ENCODE measurements at places on chromosomes 2 and 18.

DNA sequence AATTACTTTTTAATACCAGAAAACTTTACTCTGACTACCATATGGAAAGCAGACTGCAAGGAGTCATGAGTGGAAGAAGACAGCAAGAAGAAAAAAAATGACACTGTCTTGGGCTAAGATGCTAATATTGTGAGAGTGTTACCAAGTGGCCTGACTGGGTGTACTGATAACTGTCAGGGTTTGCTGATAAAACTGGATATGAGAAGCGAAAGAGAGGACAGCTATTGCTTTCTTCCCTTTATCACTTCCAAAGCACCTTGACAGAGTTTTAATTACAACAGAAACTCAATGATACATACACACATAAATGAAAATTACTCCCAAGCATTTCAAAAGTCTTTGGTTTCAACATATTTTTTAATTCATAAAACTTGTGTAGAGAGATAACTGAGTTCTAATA is 368.5 kb downstream of the ZEB2 start:
- DNase-seq: no peak

DNA sequence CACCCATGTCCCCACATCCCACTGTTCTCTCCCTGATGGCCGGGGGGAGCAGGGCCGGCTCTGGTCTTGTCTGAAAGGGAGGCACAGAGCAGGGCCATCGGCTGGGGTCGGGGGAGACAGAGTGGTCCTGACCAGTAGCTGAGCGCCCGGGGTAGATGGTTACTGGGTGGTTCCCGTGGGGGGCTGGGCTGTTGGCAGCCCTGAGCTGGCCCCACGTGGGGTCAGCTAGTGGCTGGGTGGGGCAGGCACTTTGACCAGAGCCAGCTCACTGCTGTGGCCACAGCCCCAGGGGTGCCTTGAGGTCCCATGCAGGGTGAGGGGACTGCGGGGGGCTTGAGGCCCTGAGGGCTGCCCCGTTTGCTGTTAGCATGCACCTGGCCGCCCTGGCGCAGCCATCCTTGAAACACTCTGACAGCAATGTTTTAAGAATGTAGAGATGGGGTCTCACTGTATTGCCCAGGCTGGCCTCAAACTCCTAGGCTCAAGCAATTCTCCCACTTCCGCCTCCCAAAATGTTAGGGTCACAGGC is 12.3 kb upstream of the NEU4 start:
- no peak for DNase-seq

DNA sequence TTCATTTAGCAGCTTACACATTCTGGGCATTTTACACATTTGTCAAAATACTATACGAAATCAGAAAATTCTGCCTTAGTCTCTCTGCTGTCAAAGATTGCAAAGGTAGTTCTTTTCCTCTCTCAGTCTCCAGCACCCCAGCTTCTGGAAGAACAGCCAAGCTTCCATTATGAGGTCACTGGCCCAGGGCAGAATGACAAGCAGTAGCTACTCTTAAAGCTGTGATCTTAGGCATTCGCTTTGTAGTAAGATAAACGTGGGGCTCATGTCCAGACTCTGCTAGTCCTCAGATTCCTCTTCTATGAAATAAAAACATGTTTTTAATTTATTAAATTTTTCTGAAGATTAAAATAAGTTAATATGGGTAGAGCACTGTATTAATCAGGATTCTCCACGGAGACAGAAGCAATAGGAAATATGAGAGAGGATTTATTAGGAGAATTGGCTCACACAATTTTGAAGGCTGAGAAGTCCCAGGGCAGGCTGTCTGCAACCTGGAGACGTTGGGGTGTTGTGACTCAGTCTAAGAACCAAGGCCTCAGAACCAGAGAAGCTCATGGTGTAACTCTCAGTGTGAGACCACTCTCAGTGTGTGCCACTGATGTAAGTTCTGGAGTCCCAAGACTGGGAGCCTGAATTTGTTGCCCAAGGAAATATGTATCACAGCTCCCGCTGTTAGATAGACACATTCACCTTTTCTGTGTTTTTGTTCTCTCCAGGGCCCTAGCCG is 201.2 kb downstream of the CMPK2 start:
- DNase-seq: no peak

DNA sequence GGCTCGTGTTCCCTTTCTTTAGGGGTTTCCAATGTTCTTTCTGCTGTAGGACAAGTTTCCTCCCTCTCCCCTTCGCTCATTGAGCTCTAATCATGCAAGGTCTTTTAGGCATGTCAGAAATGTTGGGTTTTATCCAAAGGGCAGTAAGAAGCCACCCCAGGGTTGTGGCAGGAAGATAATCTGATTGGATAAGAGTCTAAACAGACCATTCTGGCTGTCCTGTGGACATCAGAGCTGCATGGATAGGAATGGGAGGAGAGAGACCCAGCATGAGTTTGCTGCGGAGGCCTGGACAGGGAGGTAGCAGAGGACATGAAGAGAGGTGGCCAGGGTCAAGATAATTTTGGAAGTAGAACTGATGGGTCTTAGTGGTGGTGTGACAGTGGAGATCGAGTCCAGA is 88.2 kb downstream of the ACKR3 start:
- no peak for DNase-seq

DNA sequence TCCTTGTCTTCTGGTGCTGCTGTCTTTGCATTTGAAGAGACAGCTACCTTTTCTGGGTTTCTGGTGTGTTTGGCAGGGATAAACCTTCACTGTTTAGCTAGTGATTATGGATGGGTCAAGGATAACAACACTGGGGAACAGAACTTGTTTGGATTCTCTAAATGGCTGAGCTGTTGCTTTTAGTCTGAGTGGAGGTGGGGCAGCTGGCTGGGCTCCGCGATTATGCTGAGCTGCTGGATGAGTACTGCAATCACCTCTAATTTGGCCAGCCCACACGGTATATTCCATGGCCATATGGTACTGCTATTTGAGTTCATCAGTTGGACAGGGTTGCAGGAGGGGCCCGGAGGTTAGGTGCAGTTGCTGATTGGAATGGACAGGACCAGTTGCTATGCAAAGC is 361.6 kb upstream of the TFPI start:
- DNase-seq: no peak

DNA sequence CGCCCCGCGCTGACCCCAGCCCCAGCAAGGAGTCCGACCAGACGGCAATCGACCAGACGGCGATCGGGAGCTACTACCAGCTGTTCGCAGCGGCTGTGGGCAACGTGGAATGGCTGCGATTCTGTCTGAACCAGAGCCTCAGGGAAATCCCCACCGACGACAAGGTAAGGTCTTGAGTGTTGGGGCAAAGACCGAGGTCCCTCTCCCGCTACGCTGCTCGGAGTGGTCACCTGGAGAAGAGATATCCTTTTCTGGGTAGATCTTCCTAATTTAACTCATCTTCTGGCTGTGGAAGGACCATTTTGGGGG is 704 bp downstream of the ANKRD53 start:
- no peak for DNase-seq

DNA sequence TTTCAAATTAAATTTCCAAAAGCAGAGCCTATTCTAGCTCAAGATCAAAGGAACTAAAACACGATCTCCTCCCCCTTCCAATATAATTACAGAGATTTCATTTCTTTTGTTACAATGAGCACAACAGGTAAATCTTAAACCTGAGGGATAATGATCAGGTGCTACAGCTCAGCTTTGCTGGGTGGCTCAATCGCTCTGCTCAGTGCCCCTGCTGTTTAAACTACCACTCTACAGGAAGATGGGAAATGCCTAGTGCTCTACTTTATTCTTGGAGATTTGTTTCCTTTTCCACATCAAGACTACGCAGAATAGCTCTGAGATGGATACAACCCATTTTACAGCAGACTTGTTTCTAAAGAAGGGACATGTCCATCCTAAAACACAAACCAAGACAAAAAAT is 162.3 kb downstream of the TCF4 start:
- no peak for DNase-seq

DNA sequence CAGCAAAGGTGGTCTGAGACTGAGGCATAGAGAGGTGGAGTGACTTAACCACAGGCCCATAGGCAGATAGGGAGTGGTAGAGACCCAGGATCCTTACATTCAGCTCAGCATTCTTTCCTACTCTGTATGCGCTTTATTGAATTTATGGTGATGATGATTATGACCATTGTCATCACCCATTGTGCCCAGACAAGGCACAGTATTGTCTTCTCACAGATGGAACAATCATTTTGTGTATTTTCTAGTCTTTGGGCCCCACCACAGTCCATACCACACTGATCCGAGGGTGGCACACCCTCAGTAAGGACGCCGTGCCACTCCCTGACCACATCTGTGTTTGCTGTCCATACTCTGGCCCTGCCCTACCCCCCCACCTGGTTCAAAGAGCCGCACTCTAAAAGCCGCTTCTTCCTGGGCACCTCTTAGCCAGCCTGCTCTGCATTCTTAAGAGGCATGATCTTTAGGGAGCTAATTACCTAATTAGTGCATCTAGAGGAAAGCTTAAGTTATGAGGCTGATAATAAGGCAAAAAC is 179.6 kb upstream of the SMAD2 start:
- DNase-seq: no peak

DNA sequence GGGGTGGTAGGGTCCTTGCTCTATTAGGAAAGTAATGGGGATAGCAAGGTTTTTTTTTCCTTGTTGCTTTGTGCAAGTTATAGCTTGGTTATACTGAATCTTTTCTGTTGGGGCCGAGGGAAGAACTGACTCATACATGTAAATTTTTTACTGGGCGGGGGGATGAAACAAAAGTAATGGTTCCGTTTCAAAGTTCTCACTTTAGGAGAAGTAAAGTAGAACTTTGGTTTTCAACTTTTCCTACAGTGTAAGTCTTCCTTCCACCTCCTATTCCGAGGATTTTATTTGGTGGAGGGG is 1.1 kb downstream of the AFTPH start:
- DNase-seq: peak; percentile 20

- peak; percentile 35 for DNase-seq
Observed at GRCh38 chr2:224284134-224284946, 117.6 kb downstream of the FAM124B start.

DNA sequence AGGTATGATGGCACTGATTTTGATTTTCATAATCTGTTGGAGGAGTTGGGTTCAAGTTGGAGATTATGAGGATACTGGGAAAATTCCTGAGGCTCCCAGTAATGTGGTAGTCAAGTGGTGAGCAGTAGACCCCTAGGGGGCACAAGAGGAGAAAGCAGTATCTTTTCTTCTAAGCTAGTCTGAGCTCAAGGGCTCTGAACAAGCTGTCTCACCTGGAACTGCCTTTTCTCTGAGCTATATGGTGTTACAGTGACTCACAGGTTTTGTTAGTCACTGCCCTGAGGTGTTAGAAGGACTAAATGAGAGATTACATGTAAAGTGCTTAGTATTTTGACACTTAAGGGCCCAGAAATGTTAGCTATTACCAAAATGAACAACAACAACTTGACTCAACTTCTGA is 42.2 kb downstream of the CD302 start:
- DNase-seq: no peak

DNA sequence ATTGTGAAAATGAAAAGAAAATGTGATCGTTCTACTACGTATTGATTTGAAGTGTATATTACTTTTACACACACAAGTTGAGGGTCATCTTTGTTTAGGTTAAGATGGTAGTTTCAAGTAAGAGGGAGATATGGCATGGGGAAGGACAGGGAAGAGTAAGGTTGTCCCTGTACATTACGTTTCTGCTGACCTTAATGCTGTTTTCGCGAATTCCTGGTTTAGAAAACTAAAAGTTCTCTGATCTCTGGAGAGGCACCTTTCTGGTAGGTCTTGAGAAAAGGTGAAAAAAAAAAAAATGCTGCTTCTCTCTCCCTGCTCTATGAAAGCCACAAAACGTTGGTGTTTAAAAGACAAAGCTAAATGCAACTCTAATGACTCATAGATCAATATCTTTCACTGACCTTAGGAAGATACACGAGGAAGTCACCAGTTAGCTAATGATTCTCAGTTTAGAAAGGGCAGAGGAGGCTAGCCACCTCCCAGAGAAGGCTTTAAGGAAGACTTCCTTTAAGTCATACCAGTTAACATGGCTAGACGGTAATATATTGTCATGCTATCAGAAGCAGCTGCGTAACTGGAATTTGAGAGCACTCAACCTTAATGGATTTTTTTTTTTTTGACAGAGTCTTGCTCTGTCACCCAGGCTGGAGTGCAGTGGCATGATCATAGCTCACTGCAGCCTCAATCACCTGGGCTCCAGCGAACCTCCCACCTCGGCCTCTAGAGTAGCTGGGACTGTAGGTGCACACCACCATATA is 13.2 kb downstream of the TXNDC2 start:
- DNase-seq: peak; percentile 22

DNA sequence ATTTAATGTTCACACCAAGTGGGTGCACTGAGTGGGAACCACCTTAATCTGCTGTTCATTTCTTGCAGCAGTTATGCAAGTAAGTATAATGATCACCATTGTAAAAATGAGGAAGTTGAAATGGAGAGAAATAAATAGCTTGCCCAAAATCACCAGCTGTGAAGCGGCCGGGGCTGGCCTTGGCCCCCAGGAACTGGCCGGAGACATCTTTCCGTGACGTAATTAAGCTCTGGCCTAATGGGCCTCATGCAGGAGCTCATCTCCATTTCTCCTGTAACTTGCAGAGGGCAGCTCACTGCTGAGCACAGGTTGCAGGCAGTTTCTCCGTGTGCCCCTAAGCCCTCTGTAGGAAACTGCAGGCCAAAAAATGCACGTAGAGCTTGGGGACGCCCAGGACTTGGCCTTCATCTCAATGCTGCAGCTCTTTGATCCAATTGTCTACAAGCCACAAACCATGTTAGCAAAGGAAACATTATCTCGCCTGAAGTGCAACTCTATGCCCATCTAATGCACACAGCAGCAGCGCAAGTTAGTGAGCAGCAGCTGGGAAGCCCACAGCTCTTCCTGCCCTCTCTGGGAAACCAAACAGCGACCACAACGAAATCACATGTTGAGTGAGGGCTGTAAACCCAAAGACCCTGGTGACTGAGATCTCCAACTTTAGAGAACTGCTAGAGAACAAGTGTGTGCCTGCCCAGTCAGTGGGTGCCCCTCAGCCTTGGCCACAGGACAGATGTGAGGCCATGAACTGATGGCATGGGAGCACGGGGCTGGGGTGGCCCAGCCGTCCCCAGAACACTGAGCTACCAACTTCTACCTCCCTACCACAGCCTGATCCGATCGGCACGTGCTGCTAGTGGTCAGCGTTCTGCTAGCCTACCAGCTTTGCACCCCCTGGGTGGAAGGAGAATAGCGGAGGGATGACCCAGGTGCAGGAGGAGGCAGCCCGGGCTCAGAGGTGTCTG is 28.8 kb downstream of the APCDD1 start:
- DNase-seq: no peak

GRCh38 chr2:23903034-23903433 is 23.9 kb downstream of the ATAD2B start:
- no peak for DNase-seq

- DNase-seq: no peak
Observed at GRCh38 chr2:74812787-74813590, 20.9 kb upstream of the HK2 start.

DNA sequence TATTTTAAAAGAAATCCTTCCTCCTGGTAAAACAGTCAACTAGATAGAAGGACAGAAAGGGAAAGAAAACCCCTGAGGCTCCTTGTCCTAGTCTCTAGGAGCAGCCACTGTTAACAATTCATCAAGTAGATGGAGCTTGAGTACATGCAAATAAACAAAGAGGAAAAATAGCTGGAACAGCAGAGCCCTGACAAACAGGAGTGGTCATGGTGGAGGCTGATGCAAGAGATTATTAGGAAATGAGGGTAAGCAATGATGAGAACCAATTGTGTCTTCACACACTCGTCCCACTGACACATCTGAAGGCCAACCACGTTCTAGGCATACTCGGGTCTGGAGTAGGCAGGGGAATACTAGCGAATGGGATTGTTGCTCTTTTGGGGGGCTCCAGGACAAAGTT is 9.2 kb downstream of the DLGAP1 start:
- DNase-seq: no peak

Data from AML-193 (cell line).